ENCODE measurements at places on chromosomes 3 and 15.

DNA sequence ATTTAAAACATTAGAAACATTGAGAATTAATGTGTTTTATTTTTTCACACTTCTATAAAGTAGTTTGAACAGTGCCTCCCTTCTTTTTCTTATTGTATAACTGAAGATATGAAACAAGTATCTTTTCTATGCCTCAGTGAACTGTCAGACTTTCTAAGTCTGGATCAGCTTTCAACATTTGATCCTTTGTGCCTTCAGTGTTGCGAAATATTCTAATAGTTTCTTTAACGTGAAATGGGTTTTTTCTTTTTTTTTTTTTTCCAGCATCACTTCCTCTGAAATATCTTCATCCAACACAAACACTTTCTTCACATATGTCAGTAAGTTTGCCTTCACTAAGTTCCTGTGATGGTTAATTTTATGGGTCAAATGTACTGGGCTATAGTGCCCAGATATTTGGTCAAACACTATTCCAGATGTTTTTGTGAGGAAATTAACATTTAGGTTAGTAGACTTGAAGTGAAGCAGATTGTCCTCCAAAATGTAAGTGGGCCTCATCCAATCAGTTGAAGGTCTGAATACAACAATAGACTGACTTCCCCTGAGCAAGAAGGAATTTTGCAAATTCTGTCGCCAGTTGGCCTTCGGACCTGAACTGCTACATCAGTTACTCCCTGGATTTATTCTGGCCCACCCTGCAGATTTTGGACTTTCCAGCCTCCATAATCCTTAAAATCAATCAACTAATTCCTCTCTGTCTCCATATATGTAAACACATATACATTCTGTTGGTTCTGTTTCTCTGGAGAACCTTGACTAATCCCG lies 6.4 kb upstream of the CPOX start:
- DNase-seq, result no peak

- no peak for DNase-seq
Measured at GRCh38 chr3:63538919-63539318, 113.6 kb upstream of the SNTN start.

DNA sequence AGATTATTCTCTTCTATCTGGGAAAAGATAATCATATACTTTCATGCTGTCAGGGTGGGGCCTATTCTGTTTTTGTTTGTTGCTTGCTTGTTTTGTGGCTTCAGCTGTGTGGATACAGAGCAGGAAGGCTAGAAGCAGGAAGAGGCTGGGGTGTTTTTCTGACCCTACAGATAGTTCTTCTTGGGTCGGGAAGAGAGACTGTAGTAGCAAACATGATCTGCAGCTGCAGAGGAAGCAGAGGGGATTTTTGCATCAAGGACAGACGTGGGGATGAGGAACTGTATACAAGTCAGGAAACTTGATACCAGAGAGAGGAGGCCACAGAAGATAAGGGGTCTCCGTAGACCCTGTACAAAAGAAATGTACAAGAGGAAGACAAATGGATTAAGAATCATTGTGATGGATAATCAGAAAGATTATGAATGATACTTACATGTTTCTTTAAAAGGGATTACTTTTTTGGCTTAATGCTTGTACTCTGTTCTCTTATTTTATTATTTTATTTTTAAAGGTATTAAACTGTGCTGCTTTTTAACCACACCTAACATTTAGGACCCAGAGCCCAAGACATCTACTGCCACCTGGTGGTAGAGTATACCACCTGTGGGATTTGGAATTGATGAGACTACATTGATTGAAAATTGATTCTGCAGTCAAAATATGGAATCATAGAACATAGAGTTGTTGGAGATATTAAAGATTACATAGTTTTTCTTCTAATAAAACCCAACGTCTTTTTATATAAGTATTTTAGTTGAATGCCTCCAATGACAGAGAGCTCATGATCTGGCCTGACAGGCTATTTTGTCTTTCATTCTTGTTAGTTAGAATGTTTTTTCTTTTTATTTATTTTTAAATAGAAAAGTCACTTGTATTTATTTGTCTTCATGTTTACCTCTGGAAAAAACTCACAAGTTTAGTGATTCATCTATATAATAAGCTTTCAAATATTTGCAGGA lies 87.3 kb upstream of the ROPN1 start:
- peak; percentile 45 for DNase-seq

DNA sequence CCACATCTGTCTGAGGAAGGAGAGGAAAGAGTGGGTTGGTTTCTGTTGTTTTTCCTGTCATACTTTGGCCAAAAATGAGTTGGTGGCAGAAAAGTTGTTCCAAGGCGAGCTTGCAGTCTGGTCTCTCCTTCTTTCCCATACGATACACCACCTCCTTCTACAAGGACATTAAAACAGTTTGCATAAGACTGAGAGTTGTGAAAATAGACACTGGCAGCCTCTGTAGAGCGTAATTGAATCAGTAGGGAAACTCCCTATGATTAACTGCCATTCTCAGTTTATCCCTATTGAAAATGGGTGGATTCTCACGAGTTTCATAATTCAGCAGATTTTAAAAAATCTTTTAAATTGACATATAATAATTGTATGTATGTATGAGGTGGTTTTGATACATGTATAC lies 3.7 kb upstream of the LSG1 start:
- no peak for DNase-seq

DNA sequence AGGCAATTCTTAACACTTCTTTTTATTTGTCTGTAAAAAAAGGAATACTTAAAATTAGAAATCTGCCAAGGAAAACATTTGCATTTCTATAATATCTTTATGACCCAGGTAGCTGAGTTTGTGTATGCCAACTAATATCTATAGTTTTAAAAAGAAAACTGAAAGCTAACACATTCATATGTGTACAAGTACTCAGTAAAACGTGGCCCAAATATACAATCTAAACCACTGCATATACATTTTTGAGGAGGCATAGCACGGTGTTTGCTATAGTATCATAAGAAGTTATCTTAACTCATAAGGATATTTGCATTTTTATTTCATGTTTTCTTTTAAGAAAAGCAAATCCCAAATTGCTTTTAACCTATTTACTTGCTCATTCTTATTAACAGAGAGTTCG lies 172.7 kb downstream of the ZBTB20 start:
- no peak for DNase-seq

- DNase-seq, result no peak
Measured at GRCh38 chr3:142225885-142226215, 465 bp upstream of the GK5 start.

- DNase-seq, result no peak
Measured at GRCh38 chr3:13004376-13004775, 68.9 kb downstream of the IQSEC1 start.

GRCh38 chr3:4864503-4864902 lies 114.7 kb upstream of the BHLHE40 start:
- no peak for DNase-seq

DNA sequence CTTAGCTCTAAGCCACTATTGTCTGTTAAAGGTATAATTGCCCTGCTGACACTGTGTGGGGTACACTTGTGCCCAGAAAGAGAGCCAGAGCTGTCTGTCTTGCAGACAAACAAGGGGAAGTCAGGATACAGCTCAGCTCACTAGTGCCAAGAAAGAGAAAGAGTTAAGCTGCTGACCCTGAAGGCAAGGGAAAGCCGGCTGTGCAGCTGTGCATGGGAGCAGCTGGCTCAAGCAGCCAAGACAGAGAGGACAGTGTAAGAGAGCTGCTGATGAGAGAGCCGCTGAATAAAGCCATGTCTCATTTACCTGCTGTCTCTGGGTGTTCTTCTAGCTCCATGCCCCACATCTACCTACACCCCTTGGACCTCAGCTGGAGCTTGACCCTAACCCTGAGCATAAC lies 428.1 kb upstream of the NAALADL2 start:
- no peak for DNase-seq

DNA sequence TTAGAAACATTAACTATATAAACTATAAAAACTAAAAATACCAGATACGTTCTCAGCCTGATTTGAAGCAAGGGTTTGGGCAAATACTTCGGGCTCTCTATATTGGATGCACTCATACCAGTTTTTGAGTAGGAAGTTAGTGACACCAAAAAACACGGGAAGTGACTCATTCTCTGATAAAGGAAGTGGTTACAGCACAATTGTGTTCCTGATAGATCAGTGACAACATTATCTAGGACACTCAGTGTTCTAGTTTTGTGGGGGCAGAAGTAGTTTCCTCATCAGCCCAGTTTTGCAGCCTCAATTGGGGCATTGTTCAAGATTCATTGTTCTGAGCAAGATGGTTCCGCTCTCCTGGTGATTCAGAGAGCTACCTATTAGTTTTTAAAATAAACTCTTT lies 469.6 kb upstream of the DPPA4 start:
- no peak for DNase-seq

GRCh38 chr3:112744825-112745566 lies 101.7 kb downstream of the CD200R1L start:
- DNase-seq, result no peak

- DNase-seq, result no peak
Measured at GRCh38 chr15:49492830-49493229, 69.8 kb downstream of the FGF7 start.

DNA sequence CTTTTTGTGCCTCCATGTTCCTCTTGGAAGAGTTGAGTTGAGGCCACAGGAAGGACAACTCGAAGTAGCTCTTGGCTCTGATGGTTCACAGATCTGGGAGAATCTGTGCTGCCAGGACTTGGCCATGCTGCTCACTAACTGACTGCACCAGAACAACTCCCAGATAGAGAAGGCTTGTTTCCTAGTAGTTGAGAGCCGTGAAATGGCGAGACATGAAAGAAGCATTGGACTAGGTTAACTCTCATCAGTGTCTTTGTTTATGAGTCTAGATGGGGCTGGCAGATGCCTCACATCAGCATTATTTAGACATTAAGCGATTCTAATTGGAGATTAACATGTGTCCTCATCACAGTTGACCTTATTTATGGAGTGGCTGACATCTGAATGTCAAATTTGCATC lies 92.9 kb upstream of the AGBL1 start:
- DNase-seq, result no peak

- peak; percentile 3 for DNase-seq
Measured at GRCh38 chr15:25176616-25176923, 221.8 kb downstream of the SNRPN start.

GRCh38 chr3:156603379-156604017 lies 48.6 kb upstream of the SSR3 start:
- no peak for DNase-seq

- DNase-seq, result no peak
Measured at GRCh38 chr3:138474163-138474562, 39.7 kb downstream of the ESYT3 start.

- peak; percentile 72 for DNase-seq
Measured at GRCh38 chr3:13528217-13528867, 20.6 kb upstream of the FBLN2 start.

DNA sequence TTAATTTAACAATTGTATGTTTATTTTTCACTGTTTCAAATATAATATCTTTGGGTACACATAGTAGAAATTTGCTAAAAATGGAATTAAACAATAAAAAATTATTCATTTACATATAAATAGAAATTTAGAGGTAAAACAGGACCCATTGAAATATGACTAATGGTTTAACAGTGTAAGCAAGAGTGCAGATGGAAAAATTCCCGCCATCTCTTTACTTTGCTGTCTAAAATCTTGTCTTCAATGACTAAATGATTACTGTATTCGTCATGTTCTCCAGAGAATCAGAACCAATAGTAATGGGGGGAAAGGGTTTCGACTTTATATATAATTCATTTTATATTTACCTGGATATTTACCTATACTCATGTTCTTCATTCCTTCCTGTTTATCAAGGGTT lies 163.1 kb downstream of the IL1RAP start:
- no peak for DNase-seq

DNA sequence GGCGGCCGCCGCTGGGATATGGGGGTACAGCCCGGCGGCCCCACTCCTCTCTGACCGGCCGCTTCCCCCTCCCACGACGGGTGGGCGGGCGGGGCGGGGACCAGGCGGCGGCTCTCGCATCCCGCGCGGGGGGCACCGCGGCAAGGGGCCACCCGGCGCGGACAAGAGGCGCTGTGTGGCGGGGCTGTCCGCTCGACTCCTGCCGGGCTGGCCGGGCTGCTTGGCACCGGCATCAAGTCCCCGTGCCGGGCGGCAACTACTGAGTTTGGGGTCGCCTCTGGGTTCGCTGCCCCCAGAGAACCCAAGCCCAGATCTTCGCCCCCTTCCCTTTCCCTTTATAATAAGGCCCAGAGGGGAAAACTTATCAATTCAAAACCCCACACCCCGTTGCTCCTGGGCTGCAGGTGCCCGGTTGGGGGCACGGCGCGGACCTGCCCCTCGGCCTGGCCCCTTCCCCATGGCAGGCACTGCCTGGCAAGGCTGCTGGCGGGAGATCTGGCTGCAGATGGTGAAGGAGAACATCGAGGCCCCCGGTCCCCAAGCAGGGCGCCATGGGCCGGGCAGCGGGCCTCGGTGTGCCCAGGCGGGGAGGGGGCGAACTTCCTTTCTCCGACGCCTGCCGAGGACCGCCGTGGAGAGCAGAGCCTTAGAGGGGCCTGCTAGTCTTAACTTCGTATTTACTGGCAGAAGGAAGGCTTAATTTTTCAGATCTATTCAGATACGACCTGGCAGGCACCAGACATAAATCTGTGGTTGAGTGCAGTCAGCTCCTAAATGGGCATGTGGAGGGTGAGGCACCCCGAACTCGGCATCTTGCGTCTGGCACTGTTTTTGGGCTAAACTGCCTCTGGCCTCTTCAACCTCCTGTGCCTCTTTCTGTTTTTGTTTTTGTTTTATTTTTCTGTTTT lies 911 bp downstream of the APBA2 start:
- peak; percentile 79 for DNase-seq

- DNase-seq, result no peak
Measured at GRCh38 chr3:56800832-56801661, 702 bp downstream of the ARHGEF3 start.

DNA sequence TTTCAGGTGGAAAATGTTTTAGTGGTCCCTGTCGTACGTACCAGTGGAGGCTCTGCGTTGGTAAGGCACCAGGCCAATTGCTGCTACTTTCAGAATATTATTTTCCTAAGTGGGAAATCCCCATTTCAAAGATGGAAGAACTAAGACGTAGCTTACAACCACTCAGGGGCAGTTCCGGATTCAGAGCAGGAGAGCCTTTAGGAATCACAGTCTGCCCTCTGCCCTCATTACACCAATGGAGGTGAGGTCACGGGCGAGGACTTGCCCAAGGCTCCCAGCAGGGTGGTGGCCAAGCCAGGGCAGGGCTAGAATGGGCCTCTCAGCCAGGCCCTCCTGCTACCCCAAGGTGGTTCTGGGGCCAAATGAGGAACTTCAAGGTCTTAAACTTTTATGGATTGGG lies 72.6 kb downstream of the RASGRF1 start:
- no peak for DNase-seq

- no peak for DNase-seq
Measured at GRCh38 chr3:171875923-171876412, 32.8 kb downstream of the TMEM212 start.

GRCh38 chr3:4824926-4825325 lies 154.3 kb upstream of the BHLHE40 start:
- no peak for DNase-seq

DNA sequence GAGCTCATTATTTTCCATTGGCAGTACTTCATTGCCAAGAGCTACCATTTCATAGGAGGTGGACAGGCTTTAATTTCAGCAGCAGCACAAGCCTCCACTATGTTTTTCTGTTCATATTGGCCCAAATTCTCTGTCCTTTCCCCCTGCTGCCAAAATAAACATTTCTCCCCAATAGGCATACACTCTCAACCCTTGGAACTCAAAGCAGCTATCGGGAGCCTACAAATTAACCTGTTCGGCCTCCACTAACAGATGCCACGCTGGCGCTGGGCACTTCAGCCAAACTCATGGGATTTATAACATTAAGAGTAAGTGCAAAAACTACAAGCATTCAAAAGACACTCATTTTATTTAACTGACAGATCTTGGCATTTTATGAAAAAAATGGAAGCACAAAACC lies 95.7 kb downstream of the NSUN3 start:
- DNase-seq, result no peak

GRCh38 chr15:54816401-54816800 lies 380.3 kb downstream of the RSL24D1 start:
- no peak for DNase-seq

- no peak for DNase-seq
Measured at GRCh38 chr3:11778248-11778647, 68.4 kb downstream of the TAMM41 start.

All from SK-N-SH (cell line).